Endothelial cell (in vitro differentiated cells): ENCODE measurements at places on chromosomes 4 and X.

GRCh38 chrX:20665481-20665880, 398.8 kb upstream of the RPS6KA3 start:
- H3K36me3 ChIP-seq = no peaks in the 10 kb centered on the region
- DNase-seq = no peak
- H3K4me1 ChIP-seq = no peaks in the 10 kb centered on the region
- no peak overlapping the region for H3K27ac ChIP-seq
- no peak overlapping the region for H3K4me3 ChIP-seq
- no peaks in the 10 kb centered on the region for H3K27me3 ChIP-seq

DNA sequence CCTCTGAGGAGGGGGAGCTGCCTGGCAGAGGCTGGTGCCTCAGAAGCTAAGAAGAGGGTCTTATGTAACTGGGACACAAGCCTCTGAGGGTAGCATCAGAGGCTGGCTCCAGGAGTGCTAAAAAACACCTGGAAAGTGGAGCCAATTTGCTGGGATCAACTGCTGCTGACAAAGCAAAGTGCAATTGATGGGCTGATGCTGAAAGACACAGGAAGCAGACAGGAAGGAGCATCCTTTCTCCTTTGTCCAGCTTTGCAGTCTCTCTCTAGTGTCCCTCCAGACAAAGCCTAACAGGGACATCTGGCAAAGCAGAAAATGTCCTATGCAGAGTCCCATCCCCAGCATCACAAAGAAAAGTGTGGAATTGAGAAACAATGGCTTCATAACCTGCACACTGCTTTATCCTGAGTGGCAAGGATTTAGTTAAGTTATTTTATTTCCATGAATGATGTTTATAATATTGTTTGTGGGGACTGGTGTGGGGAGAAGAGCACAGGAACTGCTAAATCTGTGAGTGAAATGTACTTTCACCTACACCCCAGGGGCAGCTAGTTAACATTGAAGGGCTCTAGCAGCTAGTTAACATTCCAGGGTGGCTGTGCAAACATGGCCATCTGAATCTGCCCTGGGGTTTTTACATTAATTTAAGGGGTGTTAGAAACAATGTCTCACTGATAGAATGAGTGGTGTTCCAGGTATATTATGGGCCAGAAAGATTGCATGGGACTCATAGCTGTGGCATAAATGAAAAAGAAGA, 25.6 kb upstream of the MBTPS2 start:
- no peak for DNase-seq
- no peaks in the 10 kb centered on the region for H3K4me1 ChIP-seq
- no peaks in the 10 kb centered on the region for H3K27me3 ChIP-seq
- no peak overlapping the region for H3K4me3 ChIP-seq
- H3K27ac ChIP-seq = no peak overlapping the region

GRCh38 chr4:177057186-177057585, 252.5 kb upstream of the NEIL3 start:
- no peaks in the 10 kb centered on the region for H3K36me3 ChIP-seq
- no peaks in the 10 kb centered on the region for H3K27me3 ChIP-seq
- no peaks in the 10 kb centered on the region for H3K4me1 ChIP-seq
- H3K27ac ChIP-seq = no peak overlapping the region
- no peak overlapping the region for H3K4me3 ChIP-seq

- DNase-seq = no peak
Measured at GRCh38 chr4:38176165-38176564, 216.0 kb downstream of the PTTG2 start.

GRCh38 chr4:17283251-17283650, 228.6 kb downstream of the QDPR start:
- H3K27ac ChIP-seq = no peak overlapping the region
- H3K4me1 ChIP-seq = no peaks in the 10 kb centered on the region

DNA sequence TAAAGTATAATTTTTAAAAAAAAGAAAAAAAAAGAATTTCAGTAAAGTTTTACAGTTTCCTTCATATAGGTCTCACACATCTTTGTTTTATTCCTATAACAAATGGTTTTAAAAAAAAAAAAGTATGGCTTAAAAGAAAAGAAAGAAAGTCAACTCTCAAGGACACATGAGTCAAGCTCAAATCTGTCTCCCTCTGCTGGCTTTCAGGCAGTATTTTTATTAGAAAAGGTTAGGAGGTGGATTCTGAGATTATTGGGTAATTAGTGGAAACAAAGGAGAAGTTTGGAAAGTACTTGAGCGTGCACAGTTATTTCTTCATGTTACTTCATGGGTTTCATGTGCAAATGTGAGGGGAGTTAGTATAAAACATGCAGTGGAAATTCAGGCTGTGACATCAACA, 36.6 kb upstream of the BTC start:
- H3K4me1 ChIP-seq = no peaks in the 10 kb centered on the region
- DNase-seq = no peak
- H3K4me3 ChIP-seq = no peak overlapping the region

- H3K27ac ChIP-seq = no peak overlapping the region
- H3K4me1 ChIP-seq = peaks cover 7% of the 10 kb centered on the region
- no peak overlapping the region for H3K4me3 ChIP-seq
- no peaks in the 10 kb centered on the region for H3K27me3 ChIP-seq
- H3K36me3 ChIP-seq = no peaks in the 10 kb centered on the region
Measured at GRCh38 chr4:15043226-15043625, 40.9 kb downstream of the CPEB2 start.

GRCh38 chr4:156503119-156503518, 468.5 kb downstream of the PDGFC start:
- no peak for DNase-seq
- no peak overlapping the region for H3K27ac ChIP-seq
- H3K27me3 ChIP-seq = no peaks in the 10 kb centered on the region
- H3K4me1 ChIP-seq = no peaks in the 10 kb centered on the region
- H3K4me3 ChIP-seq = no peak overlapping the region

DNA sequence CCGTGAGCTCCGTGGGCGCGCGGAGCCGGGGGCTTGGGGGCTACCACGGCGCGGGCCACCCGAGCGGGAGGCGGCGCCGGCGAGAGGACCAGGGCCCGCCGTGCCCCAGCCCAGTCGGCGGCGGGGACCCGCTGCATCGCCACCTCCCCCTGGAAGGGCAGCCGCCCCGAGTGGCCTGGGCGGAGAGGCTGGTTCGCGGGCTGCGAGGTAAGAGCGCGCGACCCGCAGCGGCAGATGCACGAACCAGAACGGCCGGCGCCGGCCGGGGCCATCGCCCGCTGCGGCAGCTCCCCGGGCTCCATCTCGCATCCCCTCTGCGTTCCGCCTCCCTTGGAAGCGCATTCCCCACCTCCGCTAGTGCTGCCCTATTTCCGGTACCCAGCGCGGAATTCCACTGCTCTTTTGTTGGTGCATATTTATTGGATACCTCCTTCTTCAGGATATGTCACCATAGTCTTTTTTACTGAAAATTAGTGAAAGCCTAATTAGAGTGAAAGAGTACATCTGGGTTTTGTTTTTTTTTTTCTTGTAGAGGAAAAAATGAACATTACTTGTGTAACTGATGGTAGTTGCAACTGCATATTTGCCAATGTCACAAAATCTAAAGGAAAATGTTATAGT, 797 bp downstream of the PKD2 start:
- peaks cover 13% of the 10 kb centered on the region for H3K36me3 ChIP-seq
- peak overlapping the region; percentile 81 for H3K27ac ChIP-seq
- peaks cover 32% of the 10 kb centered on the region for H3K4me1 ChIP-seq
- H3K27me3 ChIP-seq = peaks cover 9% of the 10 kb centered on the region
- peak; percentile 58 for DNase-seq
- peak overlapping the region; percentile 98 for H3K4me3 ChIP-seq

DNA sequence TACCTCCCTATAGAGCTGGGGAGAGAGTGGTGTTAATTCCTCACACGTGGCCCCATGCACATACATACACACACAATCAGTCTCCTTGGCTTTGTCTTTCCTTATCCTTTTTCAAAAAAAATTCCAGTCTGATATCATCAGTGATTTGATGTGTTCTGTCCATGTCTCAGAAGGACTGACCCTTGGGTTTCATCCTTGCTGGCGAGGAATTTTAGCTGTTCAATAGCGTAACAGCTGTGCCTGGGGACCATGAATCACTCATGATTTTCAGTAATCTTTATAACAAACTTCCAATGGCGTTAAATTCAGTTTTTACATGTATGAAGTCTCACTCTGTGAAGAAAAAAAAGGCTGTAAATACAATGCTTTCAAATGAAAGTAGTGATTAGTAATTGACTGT, 204.6 kb downstream of the RBMX2 start:
- H3K4me3 ChIP-seq = no peak overlapping the region
- no peak for DNase-seq
- H3K36me3 ChIP-seq = no peaks in the 10 kb centered on the region

- no peak overlapping the region for H3K4me3 ChIP-seq
- no peak overlapping the region for H3K27ac ChIP-seq
- no peaks in the 10 kb centered on the region for H3K4me1 ChIP-seq
- DNase-seq = no peak
- no peaks in the 10 kb centered on the region for H3K27me3 ChIP-seq
Measured at GRCh38 chrX:11867610-11868345, 109.7 kb downstream of the MSL3 start.

DNA sequence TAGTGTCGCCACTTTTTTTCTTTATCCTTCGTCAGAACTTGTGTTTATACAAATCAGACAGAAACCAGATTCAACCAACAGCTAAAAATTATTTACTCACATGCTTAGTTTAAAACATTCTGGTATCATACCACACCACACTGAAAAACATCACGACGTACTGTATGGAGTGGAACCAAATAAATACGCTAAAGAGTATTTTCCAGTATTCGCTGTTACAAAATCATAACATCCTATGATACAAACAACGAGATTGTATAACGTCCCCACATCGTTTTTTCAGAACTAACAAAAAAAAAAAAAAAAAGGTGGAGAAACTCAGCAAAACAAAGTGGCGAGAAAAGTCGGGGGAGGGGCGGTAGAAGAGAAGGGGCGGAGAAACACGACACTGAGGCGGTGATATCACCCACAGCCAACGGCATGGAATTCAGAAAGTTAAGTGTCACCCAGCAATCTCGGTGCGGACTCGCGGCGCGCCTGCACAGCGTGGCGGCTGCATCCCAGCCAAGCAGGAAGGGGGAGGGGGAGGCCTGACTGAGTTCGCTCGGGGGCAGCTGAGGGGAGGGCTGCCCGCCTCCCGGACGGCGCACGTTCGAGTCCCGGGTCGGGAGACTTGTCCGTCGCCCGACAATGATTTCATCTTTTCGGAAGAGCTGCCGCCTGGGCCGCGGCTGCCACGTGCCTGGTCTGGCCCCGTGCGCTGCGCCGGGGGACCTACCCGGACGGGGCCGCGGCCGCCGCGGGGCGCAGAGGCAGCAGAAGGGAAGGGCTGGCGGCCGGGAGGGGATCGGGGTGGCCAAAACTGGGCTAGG, 920 bp downstream of the SETD7 start:
- peaks cover 21% of the 10 kb centered on the region for H3K4me1 ChIP-seq
- DNase-seq = peak; percentile 80
- peak overlapping the region; percentile 94 for H3K4me3 ChIP-seq
- H3K27me3 ChIP-seq = peaks cover 18% of the 10 kb centered on the region

DNA sequence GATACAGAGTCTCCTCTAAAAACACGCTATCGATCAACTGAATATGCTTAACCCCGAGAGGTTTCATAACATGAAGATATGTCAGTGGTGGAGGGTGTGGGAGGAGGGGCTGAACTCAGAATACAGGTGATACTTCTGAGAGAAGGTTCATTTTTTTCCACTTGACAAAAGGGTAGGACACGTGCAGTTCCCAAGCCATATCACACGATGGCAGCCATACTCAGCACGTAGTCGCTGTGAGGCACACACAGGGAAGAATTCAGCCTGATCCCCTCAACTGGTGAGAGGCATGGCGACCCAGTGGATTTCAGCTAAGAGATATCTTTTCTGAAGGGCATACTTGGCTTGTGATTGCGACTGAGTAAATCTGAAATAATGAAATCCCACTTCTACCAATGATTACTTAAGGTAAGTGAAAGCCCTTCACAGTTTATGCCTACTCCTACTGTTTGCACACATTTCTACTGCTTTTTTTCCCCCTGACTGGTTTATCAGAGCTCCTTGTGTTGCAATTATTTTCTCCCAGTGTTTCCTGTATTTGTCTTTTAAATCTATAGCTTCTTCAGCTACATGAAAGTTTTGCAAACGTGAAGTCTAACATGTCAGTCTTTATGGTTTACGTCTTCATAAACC, 133.1 kb downstream of the CORIN start:
- no peak overlapping the region for H3K27ac ChIP-seq
- no peaks in the 10 kb centered on the region for H3K36me3 ChIP-seq
- peaks cover 2% of the 10 kb centered on the region for H3K4me1 ChIP-seq
- H3K4me3 ChIP-seq = no peak overlapping the region

- H3K36me3 ChIP-seq = no peaks in the 10 kb centered on the region
- H3K4me3 ChIP-seq = no peak overlapping the region
- peaks cover 2% of the 10 kb centered on the region for H3K4me1 ChIP-seq
- DNase-seq = no peak
Measured at GRCh38 chr4:81225252-81225651, 10.2 kb upstream of the PRKG2 start.

GRCh38 chr4:150518559-150518958, 63.4 kb upstream of the MAB21L2 start:
- H3K4me1 ChIP-seq = peaks cover 7% of the 10 kb centered on the region
- no peaks in the 10 kb centered on the region for H3K27me3 ChIP-seq
- H3K36me3 ChIP-seq = no peaks in the 10 kb centered on the region
- no peak for DNase-seq

- H3K4me1 ChIP-seq = peaks cover 3% of the 10 kb centered on the region
- no peak overlapping the region for H3K27ac ChIP-seq
- no peaks in the 10 kb centered on the region for H3K27me3 ChIP-seq
Measured at GRCh38 chr4:81808011-81808672, 336.4 kb upstream of the RASGEF1B start.

DNA sequence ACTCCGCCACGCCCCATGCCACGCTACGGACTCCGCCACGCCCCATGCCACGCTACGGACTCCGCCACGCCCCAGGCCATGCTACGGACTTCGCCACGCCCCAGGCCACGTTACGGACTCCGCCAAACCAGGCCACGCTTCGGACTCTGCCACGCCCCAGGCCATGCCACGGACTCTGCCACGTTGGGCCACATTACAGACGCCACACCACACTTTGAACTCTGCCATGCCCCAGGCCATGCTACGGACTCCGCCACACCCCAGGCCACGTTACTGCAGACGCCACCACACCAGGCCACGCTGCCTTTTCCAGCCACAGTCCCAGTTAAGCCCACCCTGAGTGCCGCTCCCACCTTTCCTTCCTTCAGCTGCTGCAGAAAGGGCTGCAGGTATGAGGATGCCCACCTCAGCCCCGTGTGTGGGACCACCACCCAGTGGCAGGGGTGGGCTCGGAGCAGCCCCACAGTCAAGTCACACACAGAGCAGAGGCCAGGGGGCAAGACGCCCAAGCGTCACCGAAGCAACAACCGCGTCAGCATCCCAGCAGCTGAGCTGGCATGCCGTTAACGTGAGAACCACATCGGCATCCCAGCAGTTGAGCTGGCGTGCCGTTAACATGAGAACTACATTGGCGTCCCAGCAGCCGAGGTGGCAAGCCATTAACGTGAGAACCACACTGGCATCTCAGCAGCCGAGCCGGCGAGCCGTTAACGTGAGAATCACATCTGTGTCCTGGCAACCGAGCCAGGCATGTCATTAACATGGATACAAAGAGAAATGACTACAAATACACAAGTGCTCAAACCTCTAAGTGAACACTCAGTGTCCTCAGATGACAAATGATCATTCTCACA, 26.4 kb downstream of the GAK start:
- H3K4me1 ChIP-seq = no peaks in the 10 kb centered on the region
- no peak for DNase-seq
- peaks cover 14% of the 10 kb centered on the region for H3K27me3 ChIP-seq
- peaks cover 31% of the 10 kb centered on the region for H3K36me3 ChIP-seq
